Kasumi-1 (cell line): ENCODE measurements at places on chromosomes 6 and 20.

DNA sequence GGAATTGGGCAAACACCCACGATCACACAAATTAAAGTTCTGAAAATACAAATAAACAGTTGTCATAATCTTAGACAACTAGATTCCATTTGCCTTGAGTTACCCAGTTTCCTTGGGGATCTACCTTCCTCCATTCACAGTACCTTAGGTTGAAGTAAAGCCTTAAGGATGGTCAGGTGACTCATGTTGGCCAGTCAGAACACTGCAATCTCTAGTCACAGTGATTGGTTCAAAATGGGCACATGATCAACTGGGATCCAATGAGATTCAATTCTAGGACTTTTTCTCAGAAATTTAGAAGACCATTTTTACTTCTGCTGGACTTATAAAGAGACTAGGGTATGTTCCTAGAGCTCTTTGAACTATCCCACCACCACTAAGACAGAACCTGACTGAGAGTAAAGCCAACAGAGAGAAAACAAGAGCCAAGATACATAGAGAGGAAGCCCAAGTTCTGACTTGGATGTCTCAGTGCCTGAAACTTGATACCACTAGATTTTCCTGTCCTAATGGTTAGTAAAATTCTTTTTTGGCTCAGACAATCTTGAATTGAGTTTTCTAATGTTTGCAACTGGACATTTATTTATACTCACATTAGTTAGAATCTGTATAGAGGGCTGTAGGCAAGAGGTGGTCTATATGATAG lies 8.6 kb upstream of the CLIC5 start:
- no peak for DNase-seq

DNA sequence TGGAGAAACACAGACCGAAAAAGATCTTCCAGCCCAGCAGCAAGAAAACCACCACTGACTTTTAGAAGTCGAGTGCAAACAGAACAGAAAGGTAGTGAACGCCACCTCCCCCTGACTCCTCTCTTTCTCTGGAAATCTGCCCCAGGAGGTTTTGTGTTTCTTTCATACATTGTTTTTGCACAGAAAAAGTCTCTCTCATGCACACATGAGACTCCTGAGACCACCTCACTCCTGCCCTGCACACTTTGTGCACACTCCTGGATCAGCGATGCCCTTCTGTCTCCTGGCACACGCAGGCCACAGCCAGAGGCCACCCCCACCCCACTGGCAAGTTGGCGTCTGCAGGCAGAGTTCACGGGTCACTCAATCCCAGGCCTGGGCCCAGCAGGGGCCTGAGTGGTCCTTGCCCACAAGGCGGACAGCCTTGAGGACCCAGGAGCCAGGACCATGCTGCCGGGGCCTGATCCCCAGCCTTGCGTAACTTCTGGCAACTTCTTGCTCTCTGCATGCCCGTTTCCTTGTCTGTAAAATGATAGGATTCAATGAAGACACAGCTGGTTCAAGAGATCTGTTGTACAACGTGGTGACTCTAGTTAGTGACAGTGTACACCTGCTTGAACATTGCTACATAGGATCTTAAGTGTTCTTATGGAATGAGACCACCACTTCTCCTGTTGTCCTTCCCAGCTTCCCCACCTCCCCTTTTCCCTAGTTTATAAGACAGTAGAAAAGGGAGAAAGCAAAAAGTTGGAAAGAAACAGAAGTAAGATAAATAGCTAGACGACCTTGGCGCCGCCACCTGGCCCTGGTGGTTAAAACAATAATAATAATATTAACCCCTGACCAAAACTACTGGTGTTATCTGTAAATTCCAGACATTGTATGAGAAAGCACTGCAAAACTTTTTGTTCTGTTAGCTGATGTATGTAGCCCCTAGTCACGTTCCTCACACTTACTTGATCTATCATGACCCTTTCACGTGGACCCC lies 30.2 kb upstream of the CST7 start:
- no peak for DNase-seq

DNA sequence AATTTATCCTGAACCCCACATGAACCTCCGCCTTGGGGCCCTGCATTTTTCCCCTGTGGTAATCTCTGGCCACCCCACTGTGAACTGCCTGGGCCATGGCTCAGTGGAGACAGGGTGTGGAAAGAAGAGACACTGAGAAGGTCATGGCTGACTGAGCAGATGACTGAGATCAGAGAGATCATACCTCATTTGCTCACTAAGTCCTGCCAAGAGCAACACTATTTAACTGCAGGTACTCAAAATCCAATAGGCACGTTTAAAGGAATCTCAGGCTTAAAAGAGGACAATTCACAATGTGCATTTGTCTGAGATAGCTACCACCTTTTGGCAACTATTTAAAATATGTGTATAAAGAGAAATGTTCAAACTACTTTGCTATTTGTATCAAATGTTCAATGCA lies 305.0 kb downstream of the GMDS start:
- DNase-seq, result no peak

- DNase-seq, result no peak
Measured at GRCh38 chr20:37576911-37577310, 49.2 kb upstream of the BLCAP start.

- no peak for DNase-seq
Measured at GRCh38 chr20:62481425-62482145, 5.8 kb upstream of the GATA5 start.

DNA sequence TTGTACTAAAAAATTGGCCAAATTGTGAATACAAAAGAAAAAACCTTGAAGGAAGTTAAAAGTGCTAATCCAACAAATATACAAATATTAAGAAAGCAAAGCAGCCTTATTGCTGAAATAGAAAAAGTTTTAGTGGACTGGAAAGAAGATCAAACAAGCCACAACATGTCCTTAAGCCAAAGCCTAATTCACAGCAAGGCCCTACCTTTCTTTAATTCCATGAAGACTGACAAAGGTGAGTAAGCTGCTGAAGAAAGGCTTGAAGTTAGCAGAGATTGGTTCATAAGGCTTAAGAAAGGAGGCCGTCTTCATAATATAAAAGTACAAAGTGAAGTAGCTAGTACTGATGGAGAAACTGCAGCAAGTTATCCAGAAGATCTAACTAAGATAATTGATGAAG lies 53.5 kb downstream of the TINAG start:
- no peak for DNase-seq

DNA sequence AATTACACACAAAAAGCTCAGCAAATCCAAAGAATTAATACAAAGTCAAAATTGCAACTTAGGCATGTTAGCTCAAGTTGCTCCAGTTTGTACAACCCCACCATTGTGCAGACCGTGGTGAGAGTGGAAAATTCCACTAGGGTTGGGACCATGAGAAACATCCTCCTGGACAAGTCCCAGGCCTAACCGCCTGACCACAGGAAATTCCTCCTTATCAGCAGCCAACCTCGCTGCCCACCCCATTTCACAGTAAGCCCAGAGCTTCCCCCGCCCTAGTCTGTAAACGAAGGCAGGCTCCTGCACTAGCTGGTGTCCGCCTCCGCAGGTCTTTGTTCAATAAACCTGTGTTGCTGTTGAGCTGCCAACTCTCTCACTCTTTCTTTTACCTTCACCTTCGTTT lies 1023.3 kb downstream of the EYS start:
- DNase-seq, result no peak

GRCh38 chr20:36091561-36092397 lies 62.8 kb upstream of the EPB41L1 start:
- DNase-seq, result no peak

DNA sequence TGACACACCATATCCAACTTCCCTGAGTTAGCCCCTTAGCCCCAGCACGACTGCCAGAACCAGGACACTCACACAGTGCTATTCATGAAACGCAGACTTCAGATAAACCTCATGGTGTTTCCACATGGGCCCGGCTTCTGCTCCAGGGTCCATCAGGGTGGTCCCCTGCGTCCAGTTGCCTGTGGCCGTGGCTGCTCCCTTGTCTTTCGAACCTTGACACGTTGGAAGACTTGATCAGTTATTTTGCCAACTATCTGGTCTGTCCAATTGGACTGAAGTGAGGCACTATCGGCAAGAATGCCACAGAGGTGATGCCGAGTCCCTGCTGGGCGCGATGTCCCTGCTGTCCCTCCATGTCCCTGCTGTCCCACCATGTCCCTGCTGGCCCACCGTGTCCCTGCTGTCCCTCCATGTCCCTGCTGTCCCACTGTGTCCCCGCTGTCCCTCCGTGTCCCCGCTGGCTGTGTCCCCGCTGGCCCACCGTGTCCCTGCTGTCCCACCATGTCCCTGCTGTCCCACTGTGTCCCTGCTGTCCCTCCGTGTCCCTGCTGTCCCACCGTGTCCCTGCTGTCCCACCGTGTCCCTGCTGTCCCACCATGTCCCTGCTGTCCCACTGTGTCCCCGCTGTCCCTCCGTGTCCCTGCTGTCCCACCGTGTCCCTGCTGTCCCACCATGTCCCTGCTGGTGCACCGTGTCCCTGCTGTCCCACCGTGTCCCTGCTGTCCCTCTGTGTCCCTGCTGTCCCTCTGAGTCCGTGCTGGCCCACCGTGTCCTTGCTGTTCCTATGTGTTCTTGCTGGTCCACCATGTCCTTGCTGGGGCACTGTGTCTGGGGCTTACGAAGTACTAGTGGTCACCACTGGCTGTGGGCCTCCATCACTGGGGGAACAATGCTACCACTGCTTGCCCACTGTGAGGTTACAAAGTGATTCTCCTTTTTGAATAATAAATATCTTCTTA lies 251.4 kb downstream of the DLL1 start:
- DNase-seq, result no peak

DNA sequence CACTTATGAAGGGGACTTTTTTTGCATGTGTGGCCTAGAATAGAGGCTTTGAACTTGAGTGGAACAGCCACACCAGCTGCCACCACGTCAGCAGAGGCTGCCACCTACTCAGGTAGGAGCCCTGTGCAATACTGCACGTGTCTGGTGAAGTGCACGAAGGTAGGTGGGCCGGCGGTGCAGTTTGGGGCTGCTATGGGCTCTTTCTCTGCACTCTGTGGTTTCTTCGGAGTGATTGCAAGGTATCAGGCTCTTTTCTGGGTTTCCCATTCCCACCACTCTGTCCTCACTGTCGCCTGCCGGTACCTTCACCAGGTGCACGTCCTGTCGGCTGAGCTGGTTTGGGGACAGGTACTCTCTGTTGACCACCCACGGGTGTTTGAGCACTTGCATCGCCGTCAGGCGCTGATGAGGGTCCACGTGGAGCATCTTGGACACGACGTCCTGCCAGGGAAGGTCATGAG lies 30.8 kb upstream of the MPC1 start:
- DNase-seq, result no peak

DNA sequence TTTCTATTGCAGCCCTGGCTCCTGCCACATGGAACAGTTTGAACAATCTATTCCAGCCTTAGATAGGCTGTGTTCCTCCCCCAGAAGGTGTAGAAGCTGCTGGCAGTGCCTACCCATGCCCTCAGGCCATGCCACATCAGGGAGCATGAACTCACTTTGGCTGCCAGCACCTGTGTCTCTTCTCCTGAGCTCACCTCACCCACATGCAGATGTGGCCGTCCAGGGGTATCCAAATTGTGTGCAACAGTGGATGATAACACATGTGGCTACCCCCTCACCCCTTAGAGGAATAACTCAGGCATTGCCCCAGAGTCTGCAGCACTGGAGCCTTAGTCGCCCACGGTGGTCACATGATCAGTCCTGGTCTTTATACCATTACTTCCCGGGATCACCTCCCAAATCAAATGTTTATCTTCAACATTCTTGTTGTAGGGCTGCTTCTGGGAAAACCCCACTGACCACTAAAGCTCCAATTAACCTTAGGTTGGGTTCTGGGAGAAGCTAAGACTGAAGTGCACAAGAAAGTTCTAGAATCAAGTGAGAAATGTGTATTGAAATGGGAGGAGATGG lies 110.4 kb downstream of the BANF2 start:
- DNase-seq, result no peak

DNA sequence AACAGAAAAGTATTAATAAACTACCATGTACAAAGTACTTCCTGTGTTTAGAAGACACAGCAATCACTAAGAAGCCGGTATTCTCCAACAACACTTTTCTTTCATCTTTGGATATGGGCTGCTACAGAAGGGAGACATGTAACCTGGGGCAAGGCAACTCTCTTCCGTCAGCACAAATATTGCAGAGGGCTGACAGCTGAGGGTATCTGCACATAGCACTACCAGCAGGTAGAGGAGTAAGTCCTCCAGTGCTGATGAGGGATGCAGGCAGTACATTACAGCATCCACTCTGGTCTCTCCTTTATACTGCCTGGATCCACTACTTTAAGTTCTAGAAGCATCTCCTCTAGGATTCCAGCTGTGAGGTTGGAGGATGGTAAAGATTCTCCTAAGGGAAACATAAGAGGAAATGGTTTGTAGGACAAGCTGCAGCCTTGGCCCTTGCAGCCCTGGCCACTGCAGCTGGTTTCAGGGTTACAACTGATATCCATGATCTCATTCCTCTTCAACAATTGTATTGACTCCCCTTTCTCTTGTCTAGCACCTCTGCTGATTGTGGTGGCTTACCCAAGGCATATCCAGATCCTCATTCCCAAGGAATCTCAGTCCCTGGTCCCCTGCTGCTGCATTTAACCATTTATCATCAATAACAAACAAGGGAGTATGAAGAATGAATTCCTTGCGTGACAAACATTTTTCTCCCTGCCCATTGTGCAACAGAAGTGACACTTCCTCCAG lies 110.7 kb upstream of the ADGRF1 start:
- DNase-seq, result no peak

DNA sequence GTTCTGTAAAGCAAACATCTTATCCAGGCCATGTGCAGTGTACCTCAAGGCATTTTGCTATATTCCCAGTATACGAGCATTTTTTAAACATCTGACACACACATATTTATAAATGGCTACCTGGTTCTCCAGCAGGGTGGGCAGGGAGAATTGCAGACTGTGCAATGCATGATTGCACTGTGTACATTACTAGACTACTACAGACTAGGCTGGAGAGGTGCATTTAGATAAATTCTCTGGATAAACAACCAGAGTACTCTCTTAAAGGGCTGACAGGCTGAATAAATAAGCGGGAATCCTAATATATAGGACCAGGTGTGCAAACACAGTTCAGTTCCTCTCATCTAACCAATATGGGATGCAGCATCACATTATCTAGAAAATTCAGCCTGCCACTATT lies 428.3 kb upstream of the ARID1B start:
- no peak for DNase-seq

DNA sequence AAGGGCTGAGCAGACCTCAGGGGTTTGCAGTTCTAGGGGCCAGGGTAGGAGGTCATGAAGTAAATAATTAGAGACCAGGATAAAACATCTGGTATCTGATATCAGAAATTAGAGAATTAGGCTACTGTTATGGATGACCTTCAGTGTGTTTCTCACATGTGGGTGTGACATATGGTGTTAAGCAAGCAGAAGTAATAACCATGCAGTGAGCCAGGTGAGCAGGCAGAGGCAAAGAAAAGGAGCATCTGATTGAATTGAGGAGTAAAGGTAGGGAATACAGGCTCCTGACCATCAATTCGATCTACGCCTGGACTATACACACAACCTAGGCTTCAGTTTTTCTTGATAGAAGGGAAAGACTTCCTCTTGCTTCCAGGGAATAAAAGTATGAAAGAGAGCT lies 34.7 kb upstream of the MAP3K7 start:
- DNase-seq, result no peak

DNA sequence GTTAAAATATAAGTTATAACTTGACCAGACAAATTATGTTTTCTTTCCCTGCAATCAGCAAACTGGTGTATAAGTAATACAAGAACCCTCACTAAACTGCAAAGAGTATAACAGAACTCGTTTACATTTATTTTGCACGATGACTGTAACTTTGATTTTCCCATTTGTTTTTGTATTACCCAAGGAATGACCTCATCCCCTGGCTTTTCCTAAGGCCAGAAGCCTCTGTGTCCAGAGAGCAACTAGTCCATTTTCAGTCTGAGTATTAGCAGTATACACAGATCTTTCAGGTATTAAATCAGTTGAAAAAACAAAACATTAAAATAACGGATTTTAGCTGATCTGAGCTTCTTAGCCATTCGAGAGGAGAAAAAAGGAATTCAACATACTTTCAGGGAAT lies 17.2 kb downstream of the COL19A1 start:
- DNase-seq, result no peak

- no peak for DNase-seq
Measured at GRCh38 chr20:61357119-61357518, 105.1 kb downstream of the CDH4 start.
